LoVo (cell line): ENCODE measurements at places on chromosomes 6 and 20.

DNA sequence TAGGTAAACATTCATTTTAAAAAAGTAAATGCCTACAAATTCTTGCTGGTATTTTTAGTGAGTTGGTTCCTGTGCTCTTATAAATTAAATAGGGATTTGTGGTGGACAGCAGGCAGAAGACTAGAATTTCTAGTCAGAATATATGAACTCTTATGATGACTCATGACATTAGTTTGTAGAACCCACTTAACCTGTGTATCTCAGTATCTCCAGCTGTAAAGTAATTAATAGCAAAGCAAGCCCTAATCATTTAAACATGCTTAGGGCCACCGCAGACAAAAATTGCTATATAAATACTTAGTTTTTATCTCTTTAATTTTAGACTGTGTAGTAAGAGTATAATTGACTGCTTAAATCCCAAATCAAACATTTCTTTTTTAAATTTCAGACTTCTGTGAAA lies 2.4 kb downstream of the FAM135A start:
- DNase-seq = no peak

GRCh38 chr6:119077643-119078375 lies 655 bp downstream of the FAM184A start:
- peak; percentile 18 for DNase-seq

DNA sequence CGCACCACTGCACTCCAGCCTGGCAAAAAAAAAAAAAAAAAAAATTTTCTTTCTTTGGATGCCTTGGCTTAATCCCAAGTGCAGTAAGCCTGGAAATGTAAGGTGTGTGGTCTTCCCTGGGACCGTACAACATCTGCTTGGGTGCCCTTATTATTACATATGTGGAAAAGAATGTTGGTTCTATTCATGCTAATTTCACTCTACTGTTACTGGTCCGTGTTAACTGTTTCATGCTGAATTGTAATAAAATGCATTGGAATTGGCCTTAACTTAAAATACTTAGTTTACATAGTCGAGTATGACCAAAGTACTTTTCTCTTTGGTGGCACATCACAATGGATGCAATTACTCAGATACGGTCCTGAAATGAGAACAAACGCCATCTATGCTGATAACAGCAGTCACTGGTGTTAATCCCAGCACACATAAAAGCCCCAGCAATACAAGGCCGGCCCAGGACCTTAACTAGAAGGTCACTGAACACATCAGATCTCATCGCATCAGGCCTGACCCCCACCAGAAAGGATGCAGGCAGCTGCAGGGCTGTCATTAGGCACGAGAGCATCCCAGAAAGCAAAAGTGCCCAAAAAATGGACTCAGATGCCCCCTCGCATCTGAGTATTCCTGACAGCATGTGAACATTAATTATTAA lies 1.2 kb downstream of the SERPINB6 start:
- DNase-seq = no peak

DNA sequence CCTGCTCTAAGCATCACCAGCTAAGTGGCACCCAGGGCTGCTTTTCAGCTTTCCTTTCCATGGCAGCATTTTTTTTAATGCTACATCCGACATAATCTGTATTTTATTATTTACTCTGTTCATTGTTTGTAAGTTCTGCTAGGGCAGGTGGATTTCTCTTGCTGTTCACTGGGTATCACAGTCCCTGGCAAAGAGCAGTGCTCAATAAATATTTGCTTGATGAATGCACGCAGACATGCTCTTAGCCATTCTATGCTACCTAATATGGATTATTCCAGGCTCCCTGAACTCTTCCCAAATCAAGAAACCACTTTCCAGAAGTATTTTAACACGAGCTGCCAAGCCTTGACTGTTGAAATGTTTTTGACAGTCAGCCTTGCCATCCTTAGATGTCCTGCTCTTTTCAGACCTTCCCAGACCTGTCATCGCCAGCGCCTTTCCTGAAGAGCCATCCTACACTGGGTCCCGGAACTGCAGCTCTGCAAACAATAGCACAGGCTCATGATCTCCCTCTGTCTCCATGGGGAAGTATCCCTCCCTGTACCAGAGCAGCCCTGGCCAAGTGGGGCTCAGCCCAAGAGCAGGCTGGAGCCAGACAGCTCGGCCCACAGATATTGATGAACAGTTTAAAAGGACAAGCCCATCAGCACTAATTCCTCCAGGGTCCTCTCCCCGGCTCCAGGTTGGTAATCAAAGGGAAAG lies 136.5 kb upstream of the CDH4 start:
- no peak for DNase-seq

DNA sequence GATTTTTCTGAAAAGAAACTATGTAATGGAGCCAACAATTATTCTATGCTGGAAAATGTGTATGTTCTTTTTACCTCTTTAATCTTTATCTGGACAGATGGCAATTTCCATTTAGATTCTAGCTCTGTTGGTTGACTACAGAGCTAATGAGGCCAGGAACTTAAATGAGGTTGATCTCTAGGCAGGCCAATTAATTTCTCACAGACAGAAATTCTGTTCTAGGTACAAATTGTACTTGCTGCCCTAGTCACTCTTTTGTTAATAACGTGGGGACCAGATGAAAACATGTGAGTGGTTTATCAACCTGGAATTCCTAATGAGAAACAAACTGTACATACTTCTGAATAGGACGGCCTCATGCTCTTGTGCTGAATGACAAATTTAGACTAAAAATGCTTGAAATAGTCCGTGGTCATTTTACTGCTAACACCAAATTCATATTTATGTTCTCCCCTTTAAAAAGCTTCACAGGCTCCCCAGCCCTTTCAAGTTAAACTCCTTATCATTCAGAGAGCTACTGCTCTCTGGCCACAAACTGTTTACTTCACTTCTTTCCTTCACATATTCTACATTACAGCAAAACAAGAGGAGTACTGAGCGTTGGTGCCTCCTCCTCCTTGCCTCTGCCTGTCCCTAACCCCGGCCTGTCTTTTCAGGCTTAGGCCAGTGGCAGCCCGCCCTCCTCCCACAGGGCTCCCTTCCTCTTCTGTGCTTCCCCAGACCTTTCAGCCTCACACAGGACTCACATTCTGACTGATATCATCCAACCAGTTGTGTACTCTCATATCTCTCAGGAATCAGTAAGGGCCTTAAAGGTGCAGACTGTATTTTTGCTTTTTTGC lies 41.4 kb downstream of the DTNBP1 start:
- DNase-seq = no peak

GRCh38 chr6:27720607-27721580 lies 191.3 kb downstream of the OR2B2 start:
- DNase-seq = peak; percentile 55

GRCh38 chr6:135753196-135753595 lies 98.3 kb upstream of the PDE7B start:
- no peak for DNase-seq

DNA sequence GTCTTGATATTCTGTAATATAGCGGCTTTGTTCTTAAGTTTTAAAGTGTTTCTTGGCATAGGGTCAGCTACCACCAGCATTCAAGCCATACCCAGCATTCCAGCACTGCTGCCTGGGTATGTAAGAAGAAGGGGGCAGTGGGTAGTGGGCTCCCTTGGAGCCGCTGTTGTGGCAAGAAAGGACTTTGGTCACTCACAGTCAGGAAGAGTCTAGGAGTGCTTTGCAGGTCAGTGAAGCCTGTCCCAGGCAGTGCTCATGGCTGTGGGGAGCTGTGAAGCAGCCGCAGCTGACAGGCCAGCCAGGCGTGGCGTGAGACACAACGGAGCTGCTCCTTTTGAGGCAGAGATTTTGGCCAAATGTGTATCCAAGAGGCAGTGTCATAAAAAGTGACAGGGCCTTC lies 512.0 kb downstream of the CDKAL1 start:
- no peak for DNase-seq

GRCh38 chr6:87716928-87717614 lies 15.0 kb upstream of the AKIRIN2 start:
- DNase-seq = no peak

DNA sequence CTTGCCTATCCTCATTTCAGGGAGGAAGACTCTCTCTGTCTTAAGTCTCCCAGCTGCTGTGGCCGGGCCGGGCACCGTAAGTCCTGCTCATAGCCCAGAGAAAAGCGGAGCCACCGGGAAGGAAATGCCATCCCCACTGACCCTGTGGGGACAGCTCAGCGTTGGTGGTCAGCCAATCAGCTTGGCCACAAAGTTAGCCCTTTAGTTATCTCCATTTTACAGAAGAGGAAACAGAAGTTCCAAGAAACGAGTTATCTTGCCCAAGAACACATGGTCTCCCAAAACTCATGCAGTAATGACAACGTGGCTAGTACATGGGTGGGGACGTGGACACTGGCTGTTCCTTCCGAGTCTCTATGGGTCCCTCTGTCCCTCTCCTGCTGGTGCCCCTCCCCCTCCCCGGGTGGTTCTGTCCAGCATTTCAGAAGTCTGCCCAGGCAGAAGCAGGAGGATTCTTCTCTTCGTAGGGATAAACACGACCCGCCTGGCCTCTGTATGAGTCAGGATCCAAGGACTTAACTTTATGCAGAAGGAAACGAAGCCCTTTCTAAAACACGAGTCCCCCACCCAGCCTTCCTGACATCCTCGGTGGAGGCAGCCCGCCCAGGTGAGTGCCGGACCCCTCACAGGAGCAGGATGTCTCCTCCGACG lies 273.8 kb downstream of the CDH4 start:
- DNase-seq = no peak

DNA sequence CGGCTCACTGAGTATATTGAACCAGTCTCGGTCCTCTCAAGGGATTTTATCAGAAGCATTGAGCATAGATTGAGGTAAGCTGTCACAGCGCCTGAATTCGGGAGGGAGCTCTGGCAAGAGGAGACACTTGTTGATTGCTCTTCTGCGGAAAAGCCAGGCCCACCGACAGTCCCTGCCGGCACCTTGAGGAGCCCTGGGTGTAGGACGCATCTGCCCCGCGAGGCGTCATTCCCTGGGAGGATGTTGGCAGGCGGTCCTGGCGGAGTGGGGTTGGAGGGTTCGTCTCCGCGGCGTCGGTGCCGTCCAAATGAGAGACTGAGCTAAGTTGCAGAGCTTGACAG lies 843 bp downstream of the FBXO9 start:
- no peak for DNase-seq

DNA sequence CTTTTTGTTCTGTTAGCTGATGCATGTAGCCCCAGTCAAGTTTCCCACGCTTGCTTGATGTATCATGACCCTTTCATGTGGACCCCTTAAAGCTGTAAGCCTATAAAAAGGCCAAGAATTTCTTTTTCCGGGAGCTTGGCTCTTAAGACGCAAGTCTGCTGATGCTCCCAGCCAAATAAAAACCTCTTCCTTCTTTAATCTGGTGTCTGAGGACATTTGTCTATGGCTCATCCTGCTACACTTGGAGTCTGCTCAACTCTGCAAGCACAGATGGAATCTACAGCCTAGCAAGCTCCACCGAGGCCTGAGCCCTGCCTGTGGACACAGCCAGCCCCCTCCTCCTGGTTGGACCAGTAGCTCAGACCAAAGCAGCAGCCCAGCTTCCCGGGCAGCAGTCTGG lies 3.4 kb downstream of the CST2 start:
- DNase-seq = no peak

GRCh38 chr6:147058786-147059385 lies 145.3 kb upstream of the STXBP5 start:
- no peak for DNase-seq

DNA sequence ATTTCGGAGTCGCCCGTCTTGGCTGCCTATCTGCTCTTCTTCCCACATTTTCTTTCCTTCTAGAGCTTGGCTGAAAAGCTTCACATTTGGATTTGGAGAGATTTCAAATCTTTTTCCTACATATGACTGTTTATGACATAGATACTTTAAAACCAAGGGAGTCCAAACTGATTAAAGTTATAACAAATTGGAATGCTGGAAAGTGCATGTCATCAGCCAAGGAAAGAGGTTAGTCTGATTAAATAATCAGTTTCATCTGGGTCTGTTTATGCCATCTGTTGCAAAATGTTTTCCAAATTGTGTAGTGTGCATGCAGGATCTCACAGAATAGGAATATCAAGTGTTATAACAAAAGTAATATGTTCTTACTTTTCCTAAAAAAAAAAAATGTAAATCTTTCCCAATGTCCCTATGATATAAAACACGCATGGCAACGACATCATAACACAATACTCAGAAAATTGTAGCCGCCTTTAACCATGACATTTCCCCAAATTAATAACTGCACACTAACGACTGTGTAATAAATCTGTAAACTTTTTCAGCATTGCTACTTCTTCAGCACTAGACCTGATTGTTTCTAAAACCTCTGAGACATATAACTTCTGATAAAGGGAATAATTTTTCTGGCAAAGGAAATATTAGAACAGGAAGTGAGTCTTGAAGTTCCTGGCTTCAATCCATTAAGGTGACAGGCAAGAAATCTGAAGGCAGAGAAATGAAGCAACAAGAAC lies 230.2 kb upstream of the FOXQ1 start:
- no peak for DNase-seq

DNA sequence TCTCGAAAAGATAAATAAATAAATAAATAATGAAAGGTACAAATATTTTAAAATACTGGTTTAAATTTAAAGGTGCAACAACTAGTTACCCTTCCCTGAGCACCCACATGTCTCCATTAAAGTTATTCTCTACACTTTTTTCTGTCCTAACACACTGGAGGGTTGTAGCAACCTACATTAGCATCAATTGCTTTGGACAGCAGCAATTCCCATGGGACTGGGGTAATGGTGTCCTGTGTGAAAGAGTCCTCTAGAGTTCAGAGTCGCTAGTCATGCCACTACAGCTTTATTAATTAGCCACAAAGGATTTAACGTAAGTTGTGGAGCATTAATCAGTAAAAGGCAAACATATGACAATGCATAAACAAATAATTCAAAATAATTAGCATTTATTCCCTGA lies 14.1 kb upstream of the CD24 start:
- no peak for DNase-seq

- no peak for DNase-seq
Observed at GRCh38 chr20:45028424-45029136, 62.3 kb downstream of the STK4 start.

DNA sequence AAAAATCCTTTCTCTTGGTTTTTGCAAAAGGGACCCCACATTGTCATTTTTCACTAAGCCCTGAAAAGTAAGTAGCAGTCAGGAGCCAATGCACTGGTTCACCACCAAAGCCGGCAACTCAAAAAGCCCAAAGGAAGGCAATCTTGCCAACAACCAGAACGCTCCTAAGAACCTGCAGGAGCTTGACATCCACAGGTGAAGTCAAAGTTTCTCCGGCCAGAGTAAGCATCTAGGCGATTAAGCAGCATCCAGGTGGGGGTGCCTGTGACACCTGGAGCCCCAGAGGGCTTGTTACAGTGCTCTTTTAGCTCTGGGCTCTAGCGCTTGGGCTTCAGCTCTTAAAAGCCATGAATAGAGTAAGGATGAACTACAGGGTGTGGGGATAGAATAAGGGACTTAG lies 36.1 kb downstream of the SLC35D3 start:
- DNase-seq = no peak
